ENCODE measurements at places on chromosomes 2 and 18.

DNA sequence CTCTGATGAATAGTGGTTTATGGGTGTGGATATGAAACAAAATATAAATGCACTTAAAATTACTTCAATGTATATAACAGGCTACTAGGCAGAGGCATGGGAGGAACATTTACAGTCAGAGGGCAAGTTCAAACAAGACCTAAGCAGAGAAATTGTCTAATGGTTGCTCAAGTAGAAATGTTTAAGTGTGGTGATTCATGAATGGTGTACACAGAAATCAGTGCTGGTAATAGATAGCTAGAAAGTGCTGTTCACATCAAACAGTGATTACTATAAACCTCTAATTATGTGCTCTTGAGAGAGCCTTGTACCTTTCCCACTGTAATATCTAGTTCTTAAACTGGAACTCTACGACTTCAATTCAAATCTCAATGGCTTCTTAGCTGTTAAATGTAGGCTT is 485.1 kb downstream of the NRXN1 start:
- no peak for DNase-seq

- no peak for DNase-seq
Observed at GRCh38 chr2:96965781-96966514, 20.4 kb downstream of the FAM178B start.

- no peak for DNase-seq
Observed at GRCh38 chr18:10081492-10081891, 167.7 kb downstream of the VAPA start.

DNA sequence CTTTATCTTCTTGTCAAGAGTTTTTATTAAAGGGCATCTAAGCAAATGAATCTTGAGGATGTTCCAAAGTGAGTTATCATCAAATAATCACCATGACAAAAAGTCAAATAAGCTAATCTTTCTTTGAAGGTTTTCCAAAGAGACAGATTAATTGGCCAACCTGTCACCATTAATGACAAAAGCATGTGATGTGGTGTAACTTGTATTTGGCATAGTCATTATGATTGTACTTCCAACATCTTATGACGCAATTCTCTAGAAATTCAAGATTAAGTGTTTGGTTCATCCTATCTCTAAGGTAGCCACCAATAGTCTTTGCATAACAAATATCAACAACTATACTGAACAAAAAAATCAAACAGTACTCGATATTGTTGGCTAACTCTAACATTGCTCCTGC is 28.6 kb downstream of the RBMS1 start:
- DNase-seq: no peak

DNA sequence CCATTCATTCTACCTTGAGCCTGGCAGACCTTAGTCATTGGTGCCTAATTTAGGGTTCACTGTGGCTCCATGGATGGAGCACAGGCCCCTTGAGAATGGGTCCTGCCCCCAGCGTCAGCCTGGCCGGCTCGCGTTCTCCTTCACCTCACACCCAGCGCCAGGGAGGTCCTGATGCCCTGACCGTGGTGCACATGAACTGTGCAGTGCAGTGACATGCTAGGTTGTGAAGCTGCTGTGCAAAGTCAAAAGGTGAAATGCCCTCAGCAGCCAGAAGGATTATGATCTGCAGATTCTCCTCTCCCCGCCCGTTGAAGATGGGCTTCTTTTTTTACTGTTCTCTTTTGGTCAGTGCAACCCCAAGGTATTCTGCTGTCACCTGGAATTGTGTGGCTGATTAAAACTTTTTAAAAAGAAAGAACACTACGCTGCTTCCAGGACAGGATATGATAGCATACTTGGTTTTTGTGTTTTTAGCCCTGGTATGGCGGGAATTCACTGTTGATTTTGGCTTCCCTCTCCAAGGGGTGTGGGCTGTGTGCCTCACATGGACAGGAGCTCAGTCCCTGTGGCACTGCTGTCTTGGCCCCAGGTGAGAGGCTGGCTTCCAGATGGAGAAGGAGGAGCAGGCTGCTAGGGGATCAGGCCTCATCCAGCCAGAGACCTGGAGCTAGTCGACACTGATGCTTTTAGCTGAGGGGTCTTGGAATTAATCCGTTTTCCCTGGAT is 49.4 kb upstream of the MCFD2 start:
- no peak for DNase-seq
